Retinal pigment epithelial cell (primary cell): ENCODE measurements at places on chromosomes 12 and 14.

- DNase-seq, result no peak
Observed at GRCh38 chr12:108589028-108589839, 8.7 kb downstream of the TMEM119 start.

- DNase-seq, result no peak
Observed at GRCh38 chr14:84095681-84096080, 1434.3 kb upstream of the FLRT2 start.

GRCh38 chr12:76836633-76837032 lies 42.2 kb downstream of the CSRP2 start:
- no peak for DNase-seq

- no peak for DNase-seq
Observed at GRCh38 chr12:14605401-14605989, 37.8 kb upstream of the PLBD1 start.

DNA sequence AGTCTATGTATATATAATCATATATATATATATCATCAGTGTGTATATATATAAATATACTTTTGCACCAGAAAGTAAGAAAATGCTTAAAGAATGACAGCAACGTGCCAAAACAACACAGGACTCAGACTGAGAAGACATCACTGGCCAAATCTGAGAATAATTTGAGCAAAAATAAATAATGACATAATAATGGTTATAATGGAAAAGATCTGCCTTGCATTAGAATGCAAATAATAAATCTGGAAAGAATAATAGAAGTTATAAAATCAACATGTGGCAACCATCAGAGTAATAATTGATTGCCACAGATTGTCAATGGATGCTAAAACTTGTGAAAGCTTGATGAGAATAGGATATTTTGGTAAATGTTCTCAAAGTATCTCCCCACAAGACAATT lies 61.5 kb upstream of the PLEKHG7 start:
- DNase-seq, result no peak

DNA sequence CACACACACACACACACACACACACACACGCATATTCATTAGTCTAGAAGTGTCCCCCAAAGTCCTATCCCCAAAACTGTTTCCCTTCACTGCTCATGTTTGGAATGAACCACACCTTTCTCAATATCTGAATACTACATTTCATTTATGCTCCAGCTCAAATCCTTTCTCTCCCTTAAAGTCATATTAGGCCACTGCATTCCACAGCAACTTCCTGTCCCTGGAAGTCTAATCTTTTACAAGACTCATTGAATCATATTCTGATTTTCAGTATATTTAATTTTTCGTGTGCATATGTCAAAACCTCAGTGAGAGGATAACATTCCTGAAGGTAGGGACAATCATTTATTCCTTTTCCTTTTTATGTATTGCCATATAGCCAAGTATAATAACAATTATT lies 155.6 kb upstream of the LMNTD1 start:
- DNase-seq, result no peak

DNA sequence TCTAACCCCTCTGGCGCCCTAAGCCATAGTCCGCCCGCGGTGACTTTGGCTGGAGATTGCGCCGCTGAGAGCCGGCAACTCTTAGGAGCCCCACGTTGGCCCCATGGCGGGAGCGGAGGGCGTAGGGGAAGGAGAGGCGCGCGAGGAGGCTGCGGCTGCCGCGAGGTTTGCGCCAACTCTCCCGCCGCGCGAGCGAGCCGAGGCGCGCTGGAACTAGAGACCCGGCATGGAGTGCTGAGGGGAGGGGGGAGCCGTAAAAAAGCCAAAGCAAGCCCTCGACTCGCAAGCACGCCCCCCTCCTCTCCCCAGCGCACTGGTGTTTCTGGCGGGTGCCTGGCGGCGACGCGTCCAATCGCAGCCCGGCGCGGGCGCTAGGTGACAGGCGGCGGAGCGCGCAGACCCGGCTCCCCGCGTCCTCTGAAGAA lies at the start of gene SYT10:
SYT10 (minus strand) TSS at position 233 of the 425 bp plus-strand sequence. CDS start 297 bp downstream, outside the sequence.
- DNase-seq, result no peak

DNA sequence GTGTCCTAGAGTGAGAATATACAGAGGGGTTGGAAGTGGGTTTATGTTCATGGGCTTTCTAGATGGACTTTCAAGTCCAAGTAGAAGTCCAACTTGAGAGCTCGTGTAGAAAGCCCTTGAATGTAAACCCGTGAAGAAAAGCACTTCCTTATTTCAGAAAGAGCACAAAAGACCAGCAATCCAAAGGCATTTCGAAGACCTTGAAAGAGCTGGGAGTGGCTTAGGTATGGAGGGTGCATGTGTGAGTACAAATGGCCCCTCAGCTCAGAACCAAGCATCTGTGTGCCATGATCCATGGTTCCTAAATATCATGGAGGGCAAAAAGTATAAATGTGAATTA lies 160.7 kb downstream of the ETV6 start:
- DNase-seq, result no peak

DNA sequence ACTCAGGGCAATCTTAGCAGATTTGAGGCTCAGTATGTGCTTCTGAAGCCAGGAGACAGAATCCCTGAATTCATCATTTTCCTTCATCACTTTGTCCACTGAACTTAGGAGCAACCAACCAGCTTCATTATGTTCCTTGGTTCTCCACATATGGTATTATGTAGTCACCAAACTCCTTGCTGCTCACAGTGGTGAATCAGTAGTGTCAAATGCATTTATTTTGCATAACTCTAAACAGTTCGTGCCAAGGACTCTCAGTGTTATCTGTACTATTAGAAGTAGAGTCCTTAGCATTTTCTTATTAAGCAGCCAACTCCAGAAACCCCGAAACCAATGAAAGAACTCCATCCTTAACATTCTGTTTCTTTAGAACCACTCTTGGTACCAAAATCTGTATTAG lies 466.9 kb upstream of the RGS6 start:
- no peak for DNase-seq

- DNase-seq, result no peak
Observed at GRCh38 chr12:3662521-3662921, 90.4 kb downstream of the CRACR2A start.

DNA sequence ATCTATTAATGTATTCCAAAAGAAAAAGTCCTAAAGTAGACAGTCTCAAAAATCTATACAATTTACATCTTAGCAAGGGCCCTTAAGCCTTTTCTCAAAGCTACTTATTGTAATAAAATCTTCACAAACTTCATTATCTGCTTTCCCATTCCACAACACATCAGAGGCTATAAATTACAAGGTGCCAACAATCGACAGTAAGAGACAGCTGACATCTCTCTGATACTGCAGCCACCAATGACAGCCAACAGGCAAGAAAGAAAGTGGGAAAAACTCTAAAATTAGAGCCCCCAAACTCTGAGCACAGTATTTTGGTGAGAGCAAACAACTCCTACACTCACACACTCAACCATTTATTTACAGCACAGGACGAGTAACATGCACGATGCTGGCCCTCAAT lies 2.2 kb downstream of the ANGEL1 start:
- no peak for DNase-seq

- no peak for DNase-seq
Observed at GRCh38 chr12:109687250-109687649, 26.4 kb upstream of the FAM222A start.

DNA sequence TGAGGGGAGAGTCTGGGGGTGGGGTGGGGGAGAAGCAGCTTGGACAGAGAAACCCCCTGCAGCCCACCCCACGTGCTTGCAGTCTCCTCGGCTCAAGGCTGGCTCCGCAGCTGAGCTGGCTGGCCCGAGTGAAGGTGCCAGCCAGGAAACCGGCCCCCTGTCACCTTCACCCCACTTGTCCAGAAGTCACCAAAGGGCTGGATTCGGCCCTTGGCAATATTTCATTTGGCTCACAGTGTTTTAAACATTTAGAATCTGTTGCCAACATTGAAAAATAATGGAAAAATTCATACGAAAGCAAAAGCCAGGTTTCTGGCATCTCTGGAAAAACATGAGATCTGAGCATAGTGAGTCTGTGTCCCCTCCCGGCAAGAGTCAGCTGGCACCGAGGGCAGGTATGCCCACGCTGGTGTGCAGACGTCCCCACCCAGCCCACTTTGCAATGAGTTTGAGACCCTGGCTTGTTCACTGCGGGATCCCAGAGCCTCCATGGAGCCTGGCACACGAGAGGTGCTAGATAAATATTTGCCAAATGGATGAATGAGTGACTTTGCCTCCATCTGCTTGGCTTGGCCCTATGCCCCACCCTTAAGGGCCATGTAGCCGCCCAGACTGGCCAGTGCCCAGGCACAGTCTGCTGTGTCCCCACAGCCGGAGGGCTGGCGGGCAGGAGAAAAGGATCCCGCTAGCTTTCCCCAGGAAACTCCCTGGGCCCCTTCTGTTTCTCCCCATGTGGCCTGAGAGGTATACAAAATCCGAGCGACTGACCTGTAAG lies 18.2 kb downstream of the MSI1 start:
- no peak for DNase-seq
